ENCODE measurements at places on chromosomes 16 and 17.

DNA sequence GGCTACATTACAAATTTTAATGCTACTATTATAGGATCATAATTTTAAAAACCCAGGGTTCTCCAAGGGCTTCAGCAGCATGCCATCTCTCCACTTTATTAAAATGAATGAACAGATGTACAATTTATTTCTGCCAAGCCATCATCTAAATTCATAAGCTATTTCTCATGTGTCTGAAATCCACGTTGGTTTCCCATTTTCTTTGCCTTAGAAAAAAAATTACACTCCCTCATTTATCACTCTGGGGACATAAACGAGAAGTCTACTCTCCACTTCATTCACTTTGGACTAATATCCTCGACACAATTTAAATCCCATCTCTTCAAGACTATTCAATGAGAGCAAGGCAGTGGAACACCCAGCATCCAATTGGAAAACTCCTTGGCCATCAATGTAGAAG is 178.4 kb upstream of the HSBP1 start:
- peaks cover 6% of the 10 kb centered on the region for H3K27me3 ChIP-seq
- no peaks in the 10 kb centered on the region for H3K36me3 ChIP-seq
- H3K27ac ChIP-seq, result no peak overlapping the region
- H3K4me3 ChIP-seq, result no peak overlapping the region
- H3K4me1 ChIP-seq, result no peaks in the 10 kb centered on the region
- DNase-seq, result no peak

DNA sequence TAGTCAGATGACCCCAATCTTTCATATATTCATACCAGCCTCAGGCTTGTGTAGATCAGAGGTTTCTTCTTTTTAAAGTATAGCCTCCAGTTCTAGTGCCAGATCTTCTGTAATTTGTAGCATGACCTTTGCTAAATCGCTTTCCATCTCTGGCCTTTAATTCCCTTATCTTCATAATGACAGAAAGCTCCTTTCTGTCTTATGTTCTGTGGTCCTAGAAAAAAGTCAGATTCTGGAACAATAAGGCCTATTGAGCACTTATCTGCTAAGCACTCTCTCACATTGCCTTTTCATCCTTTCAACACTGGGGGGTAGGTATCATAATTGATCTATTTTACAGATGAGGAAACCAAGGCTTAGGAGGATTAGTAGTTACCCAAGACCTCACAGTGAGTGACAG is 9.2 kb downstream of the CCL16 start:
- no peak overlapping the region for H3K27ac ChIP-seq
- H3K4me3 ChIP-seq, result no peak overlapping the region
- H3K36me3 ChIP-seq, result no peaks in the 10 kb centered on the region
- DNase-seq, result no peak
- H3K4me1 ChIP-seq, result no peaks in the 10 kb centered on the region

DNA sequence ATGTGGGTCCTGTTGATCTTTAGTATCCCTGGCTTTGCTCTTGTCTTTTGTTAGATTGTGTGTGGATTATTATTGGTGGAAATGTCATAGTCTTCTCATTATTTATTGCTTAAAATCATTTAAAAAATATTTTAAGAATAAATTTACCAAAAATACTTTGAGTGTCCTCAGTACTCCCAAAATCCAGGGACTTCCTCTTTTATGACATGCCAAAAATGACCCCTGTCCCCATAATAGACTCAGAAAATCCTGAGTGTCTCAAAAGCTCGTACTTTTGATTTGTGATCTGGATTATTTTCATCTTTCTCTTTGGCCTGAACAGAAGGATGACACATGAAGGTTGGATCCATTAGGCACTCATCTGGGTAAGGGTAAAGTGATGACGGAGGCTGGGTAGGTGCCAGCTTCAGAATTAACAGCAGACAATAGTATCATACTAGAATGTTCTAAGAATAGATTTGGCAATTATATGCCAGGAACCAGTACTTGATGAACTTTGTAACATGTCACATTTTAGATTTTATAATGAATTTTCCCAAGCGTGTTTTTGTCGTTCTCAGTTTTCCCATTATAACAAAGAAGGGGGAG is 602.2 kb upstream of the CDH8 start:
- no peak overlapping the region for H3K4me3 ChIP-seq
- no peaks in the 10 kb centered on the region for H3K36me3 ChIP-seq
- H3K27ac ChIP-seq, result no peak overlapping the region
- DNase-seq, result no peak
- H3K27me3 ChIP-seq, result no peaks in the 10 kb centered on the region
- no peaks in the 10 kb centered on the region for H3K4me1 ChIP-seq

- DNase-seq, result no peak
- H3K4me3 ChIP-seq, result no peak overlapping the region
- H3K27ac ChIP-seq, result no peak overlapping the region
- H3K4me1 ChIP-seq, result no peaks in the 10 kb centered on the region
Observed at GRCh38 chr17:83126275-83126811, 46.9 kb downstream of the METRNL start.

GRCh38 chr16:76524769-76525168 is 247.6 kb downstream of the CNTNAP4 start:
- DNase-seq, result no peak
- H3K4me3 ChIP-seq, result no peak overlapping the region
- no peak overlapping the region for H3K27ac ChIP-seq
- H3K4me1 ChIP-seq, result peaks cover 8% of the 10 kb centered on the region
- H3K36me3 ChIP-seq, result no peaks in the 10 kb centered on the region
- H3K27me3 ChIP-seq, result no peaks in the 10 kb centered on the region

DNA sequence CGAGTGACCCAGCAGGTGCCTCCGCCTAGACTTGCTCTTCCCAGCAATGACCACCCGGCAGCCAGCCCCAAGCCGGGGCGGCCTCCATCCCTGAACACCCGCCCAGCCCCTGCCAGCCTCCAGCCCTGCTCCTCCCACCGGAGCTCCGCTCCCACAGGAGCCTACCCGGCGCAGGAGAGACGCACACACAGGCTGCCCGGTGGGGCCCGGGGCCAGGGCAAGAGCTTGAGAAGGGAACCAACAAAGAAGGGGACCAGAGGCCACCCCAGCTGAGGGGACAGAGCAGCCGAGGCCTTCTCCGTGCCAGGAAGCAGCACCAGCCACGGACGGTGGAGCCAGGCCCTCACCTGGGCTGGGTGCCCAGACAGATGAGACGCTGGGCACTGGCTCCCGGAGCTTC is 13.8 kb downstream of the PKD1 start:
- no peaks in the 10 kb centered on the region for H3K36me3 ChIP-seq
- H3K27ac ChIP-seq, result no peak overlapping the region
- no peaks in the 10 kb centered on the region for H3K27me3 ChIP-seq
- DNase-seq, result no peak
- H3K4me3 ChIP-seq, result no peak overlapping the region
- peaks cover 11% of the 10 kb centered on the region for H3K4me1 ChIP-seq

- peak overlapping the region; percentile 97 for H3K27ac ChIP-seq
- H3K36me3 ChIP-seq, result no peaks in the 10 kb centered on the region
- H3K4me1 ChIP-seq, result peaks cover 25% of the 10 kb centered on the region
- H3K27me3 ChIP-seq, result no peaks in the 10 kb centered on the region
- DNase-seq, result no peak
- no peak overlapping the region for H3K4me3 ChIP-seq
Observed at GRCh38 chr17:21289902-21290571, 5.5 kb downstream of the MAP2K3 start.

DNA sequence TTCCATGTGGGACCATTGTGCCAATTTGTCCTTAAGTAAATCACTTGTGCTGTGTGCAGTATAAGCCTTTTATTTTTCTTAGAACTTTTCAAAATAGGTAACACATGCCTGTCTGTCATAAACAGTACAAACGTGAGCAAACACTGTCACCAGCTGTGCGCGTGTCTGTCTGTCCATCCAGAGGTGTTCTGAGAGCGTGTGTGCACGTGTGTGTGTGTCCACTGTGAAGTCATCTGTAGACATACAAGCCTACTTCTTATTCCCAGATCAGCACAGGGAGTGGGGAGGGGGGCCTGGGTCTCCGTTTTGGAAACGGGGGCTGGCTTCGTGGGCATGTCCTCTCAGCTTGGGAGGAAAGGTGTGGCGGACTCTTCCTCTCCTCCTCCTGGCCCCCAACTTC is 9.4 kb downstream of the TMEM235 start:
- no peaks in the 10 kb centered on the region for H3K4me1 ChIP-seq
- no peak overlapping the region for H3K27ac ChIP-seq
- no peak for DNase-seq
- H3K4me3 ChIP-seq, result no peak overlapping the region
- no peaks in the 10 kb centered on the region for H3K36me3 ChIP-seq

GRCh38 chr17:34549966-34550365 is 29.4 kb upstream of the TMEM132E start:
- no peaks in the 10 kb centered on the region for H3K4me1 ChIP-seq
- peak; percentile 70 for DNase-seq
- no peaks in the 10 kb centered on the region for H3K36me3 ChIP-seq

DNA sequence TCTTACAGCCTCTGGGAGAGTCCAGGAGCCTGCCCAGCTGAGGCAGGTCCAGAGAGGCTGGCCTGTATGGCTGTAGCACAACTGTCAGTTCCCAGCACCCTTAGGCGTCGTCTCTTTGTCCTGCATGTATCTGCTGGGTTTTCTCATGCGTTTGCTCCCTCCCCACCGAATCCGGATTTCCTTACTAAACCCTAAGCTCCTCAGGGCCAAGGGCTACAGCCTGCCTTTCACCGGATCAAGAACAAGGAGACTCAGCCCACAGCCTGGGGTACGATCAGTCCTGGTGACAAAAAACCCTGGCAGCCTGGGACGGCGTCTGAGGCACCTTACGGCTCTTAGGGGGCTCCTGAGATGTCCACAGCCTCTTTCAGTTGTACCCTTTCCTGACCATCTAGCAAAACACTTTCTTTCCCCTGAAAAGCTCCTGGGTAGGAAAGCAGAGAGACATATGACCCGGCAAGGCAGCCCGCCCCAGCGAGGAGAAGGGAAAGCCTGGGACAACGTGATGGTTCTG is 12.2 kb downstream of the HIC1 start:
- peaks cover 18% of the 10 kb centered on the region for H3K36me3 ChIP-seq
- H3K4me3 ChIP-seq, result no peak overlapping the region
- no peaks in the 10 kb centered on the region for H3K27me3 ChIP-seq
- no peaks in the 10 kb centered on the region for H3K4me1 ChIP-seq

DNA sequence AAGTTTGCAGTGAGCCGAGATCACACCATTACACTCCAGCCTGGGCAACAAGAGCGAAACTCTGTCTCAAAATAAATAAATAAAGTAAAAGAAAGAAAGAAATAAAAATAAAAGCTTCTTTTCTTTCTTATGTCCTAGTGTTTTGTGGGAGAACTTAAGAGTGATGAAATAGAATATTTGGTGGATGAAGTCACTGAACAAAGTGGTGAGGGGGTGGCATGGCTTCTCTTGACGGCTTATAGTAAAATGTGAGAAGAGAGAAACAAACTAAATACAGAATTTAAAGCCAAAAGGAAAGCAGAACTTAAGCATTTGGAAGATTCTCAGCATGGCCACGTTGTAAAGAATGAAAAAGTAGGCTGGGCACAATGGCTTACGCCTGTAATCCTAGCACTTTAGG is 15.3 kb downstream of the SGF29 start:
- no peaks in the 10 kb centered on the region for H3K27me3 ChIP-seq
- H3K4me1 ChIP-seq, result peaks cover 5% of the 10 kb centered on the region
- no peak overlapping the region for H3K4me3 ChIP-seq
- peaks cover 10% of the 10 kb centered on the region for H3K36me3 ChIP-seq
- DNase-seq, result no peak
- H3K27ac ChIP-seq, result no peak overlapping the region

DNA sequence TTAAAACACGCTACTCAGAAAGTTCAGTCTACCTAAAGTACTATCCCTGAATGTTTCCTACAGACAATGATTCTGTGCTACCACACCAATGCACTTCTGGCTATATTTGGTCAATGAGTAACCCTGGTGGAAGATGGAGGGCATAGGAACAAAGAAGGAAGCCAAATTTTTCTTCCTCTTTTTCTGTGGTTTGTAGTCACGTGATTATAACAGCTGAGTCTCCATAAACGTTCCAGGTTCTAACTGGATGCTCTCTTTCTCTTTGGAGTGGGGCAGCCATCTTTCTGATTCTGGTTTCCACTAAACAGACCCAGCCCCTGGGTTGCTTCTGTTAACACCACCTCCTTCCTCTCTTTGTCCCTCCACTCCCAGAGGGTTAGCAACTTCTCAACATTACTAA is 274.9 kb downstream of the CDH11 start:
- no peaks in the 10 kb centered on the region for H3K4me1 ChIP-seq
- H3K27me3 ChIP-seq, result no peaks in the 10 kb centered on the region
- no peak for DNase-seq
- H3K4me3 ChIP-seq, result no peak overlapping the region
- H3K36me3 ChIP-seq, result no peaks in the 10 kb centered on the region
